Stimulated activated CD4-positive, alpha-beta T cell treated with anti-CD3 and anti-CD28 coated beads, Interleukin-1b, Interleukin-23, amount 100 ng/mL, for 48 hours (primary cell): ENCODE measurements at places on chromosomes 4 and X.

GRCh38 chr4:51932261-51932660 lies 87.9 kb downstream of the LRRC66 start:
- DNase-seq = no peak

DNA sequence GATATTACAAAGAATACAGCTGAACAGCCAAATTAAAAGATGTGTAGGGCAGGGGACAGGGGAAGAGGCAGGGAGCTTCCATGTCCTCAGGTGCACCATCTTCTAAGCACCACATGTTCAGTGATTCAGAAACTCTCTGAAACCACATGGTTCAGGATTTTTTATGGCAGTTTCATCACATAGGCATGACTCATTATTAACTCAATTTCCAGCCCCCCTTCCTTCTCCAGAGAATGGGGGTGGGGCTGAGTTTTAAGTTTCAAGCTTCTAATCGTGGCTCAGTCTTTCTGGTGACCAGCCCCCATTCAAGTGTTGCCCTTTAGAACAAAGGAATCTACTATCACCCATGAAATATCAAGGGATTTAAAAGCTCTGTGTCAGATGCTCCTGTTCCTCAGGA lies 317.8 kb upstream of the GALNT7 start:
- no peak for DNase-seq

GRCh38 chr4:55545641-55546505 lies 836 bp downstream of the CLOCK start:
- DNase-seq = peak; percentile 56

GRCh38 chr4:785332-786073 lies 40.4 kb downstream of the CPLX1 start:
- DNase-seq = no peak

DNA sequence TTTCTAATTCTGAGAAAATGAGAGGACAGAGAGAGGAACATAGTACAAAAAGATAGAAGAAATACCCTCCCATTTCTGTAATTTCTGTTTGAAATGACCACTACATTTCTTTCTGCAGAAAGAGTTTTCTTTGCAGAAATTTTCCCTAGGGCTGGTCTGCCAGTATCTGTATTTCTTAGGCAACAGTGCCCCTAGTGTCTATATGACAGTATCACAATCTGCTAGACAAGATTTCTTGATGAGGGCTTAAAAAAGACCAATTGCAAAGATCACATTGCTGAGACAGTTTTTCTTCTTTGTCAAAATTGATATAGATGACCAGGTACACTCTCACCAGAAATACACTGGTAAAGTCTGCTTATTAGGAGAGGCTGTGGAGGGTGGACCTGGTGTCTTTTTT lies 81.0 kb upstream of the ZDHHC15 start:
- DNase-seq = no peak

GRCh38 chr4:55546506-55546755 lies 278 bp downstream of the CLOCK start:
- DNase-seq = no peak

GRCh38 chr4:51918251-51918650 lies 75.3 kb downstream of the DCUN1D4 start:
- no peak for DNase-seq

DNA sequence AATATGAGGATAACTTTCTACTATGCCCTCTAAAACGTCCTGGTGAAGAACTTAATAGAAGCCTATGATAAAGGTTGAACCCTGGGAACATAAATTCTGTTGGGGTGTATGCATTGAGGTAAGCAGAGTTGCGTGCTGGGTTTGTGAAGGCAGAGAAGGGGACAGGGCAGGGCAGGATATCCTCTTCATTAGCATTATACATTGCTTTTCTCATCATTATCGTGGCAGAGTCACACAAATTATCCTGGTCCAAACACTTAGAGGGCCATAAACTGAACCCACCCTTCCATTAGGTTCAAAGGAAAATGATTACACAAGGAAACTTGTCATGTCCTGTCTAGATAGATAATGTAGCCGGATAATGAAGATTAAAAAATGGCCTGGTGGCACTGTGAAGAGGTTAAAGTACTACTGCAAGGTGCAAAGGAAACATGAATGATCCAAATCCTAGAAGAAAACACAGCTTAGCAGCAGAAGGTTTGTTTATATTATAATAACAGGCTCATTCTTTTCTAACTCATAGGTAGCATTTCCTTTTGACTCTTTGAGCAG lies 189.1 kb downstream of the SPCS3 start:
- DNase-seq = no peak

DNA sequence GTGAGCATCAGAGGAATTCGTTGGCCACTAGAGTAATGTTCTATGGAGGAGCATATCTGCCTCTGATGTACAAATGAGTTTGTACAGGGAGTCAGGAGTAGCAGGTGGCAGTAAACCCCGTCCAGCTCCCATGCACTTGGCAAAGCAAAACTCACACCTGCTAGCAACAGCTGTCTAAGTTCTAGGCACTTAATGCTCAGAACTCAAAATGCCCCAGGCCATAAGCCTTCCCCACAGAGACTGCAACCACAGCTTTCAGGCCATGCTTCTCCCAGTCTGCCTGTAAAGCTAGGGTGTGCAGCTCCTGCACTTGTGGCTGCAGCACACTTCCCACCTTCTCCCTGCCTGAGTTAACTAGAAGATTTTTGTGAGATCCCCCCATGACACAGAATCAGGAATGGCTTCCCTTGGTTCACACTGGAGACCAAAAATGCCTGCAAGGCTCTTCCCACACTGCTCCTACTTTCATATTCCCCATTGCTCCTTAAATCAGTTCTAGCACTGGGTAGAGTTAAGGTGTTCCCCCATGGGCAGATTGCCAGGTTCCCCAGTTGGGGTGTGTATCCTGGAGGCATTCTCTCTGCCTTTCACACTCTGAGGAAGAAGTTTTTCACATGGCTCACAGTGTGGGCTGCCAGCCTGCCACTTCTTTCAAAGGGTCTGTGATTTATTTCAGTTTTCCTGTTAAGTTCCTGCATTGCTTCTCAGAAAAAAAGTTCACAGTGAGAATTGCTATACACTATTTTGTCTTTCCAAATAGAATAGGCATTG lies 189.9 kb downstream of the STPG2 start:
- no peak for DNase-seq

- DNase-seq = peak; percentile 75
Measured at GRCh38 chrX:46325312-46325877, 219.8 kb downstream of the ZNF674 start.

DNA sequence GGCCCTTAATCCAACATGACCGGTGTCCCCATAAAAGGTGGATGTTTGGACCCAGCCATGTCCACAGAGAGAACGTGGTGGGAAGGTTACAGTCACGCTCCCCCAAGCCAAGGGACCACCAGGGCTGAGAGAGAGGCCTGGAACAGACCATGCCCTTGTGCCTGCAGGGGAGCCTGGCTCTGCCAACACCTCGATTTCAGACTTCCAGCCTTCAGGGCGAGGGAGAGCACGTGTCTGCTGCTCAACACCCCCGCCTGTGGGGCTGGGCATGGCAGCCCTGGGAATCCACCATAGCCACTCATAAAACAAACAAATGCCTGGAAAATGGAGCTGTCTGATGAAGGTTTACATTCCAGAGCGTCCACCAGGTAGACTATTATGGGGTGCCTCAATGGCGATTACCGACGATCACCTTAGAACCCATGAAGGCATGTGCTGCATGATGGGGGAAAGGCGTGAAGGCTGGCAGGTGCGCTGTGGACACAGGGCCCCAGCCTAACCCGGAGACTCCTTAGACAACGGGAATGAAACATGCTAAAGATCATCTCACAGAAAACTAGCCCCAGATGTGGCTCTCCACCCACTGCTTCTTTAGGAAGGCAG lies 42.3 kb upstream of the HMX1 start:
- DNase-seq = no peak

DNA sequence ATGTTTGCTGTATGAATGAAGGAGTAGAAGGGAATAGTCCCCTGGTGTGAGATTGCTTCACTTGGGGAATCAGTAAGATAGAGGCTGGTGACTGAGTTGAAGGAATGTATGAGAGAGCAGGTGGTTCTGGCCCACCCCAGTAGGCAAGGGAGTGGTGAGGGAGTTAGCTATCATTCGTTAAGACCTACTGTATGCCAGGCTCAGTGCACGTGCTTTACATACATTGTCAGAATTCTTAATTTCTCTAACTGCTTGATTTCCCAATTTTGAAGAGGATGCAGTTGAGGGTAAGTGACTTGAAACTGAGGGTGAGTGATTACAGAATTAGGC lies 700 bp downstream of the VMA21 start:
- no peak for DNase-seq

DNA sequence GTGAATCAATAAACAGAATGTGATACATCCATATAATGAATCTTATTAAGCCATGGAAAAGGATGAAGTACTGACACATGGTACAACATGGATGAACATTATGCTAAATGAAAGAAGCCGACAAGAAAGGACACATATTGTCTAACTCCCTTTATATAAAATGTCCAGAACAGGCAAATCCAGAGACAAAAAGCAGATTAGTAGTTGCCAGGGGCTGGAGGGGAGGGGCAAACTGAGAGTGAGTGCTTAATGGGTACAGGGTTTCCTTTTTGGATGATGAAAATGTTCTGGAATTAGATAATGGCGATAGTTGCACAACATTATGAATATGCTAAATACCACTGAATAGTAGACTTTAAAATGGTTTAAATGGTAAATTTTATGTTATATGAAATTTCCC lies 17.4 kb downstream of the ADGRG4 start:
- no peak for DNase-seq

- DNase-seq = peak; percentile 5
Measured at GRCh38 chrX:69093960-69094871, 71.0 kb downstream of the PJA1 start.

- DNase-seq = no peak
Measured at GRCh38 chrX:42070866-42071265, 147.5 kb upstream of the CASK start.

GRCh38 chr4:60463857-60464502 lies 736.1 kb upstream of the ADGRL3 start:
- no peak for DNase-seq

DNA sequence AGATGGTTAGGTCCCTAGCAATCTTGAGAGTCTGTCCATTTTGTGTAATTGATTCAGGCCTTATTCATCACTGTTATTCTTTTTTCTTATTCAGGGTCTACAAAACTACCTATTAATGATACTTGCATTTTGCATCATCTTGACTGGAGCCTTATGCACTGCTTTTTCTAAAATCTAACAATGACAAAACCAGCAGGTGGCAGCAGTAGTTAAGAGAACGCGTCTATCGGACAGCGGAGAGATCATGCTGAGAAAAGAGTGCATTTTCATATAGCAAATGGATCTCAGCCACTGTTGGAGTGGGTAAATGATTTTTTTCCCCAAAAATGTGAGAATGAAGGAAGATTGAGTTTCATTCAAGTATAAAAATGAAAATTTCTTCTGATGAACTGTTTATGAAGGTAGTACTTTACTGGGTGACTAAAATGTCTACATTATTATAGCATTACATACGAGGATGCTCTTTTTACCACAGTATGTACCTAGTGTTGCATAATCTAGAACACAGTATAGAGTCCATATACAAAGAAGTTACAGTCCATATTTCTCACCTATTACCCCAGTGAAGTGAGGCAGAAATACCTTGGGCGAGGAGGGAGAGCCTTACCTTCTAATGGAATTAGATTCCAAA lies 43.2 kb downstream of the TMEM144 start:
- DNase-seq = peak; percentile 22

DNA sequence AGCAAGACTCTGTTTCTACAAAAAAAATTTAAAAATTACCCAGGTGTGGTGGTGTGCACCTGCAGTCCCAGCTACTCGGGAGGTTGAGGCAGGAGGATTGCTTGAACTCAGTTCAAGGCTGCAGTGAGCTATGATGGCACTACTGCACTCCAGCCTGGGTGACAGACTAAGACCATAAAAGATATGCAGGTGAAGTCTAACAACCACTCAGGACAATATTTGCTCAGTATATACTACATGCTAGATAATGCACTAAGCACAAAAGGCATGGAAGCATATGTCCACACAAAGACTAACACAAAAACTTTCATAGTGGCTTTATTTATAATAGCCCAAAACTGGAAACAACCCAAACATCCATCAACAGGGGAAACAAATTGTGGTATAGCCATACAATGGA lies 57.7 kb upstream of the TXK start:
- no peak for DNase-seq

DNA sequence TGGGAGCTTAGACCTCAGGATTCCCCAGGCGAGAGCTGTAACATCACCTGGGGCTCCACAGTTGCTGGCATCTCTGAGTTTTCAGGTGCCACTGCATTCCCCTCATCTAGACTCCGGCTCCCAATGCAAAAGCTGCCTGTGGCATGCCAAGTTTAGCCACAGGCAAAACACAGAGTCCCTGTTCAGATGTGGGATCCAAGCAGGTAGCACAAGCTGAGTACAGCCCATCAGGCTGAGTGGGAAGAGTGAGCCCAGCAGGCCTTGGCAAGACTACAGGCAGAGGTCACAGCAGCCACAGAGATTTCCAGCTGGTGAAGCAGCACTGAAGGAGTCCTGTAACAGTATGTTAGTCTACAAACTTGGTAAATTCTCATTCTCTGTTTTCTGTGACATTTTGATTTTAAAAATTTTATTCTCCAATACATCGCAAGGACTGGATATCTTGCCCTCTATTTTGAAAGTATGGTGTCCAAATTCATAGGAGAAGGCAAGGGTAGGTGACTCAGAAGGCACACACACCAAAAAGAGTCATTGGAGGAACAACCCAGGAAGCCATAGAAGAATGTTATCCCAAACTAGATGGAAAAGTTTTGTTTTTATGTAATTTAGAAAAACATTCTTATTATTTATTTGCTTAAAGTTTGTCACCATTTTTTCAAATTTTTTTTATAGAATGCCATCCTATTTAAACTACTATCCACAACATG lies 13.6 kb upstream of the CXCL2 start:
- DNase-seq = no peak

GRCh38 chr4:59455751-59456150 lies 1744.4 kb upstream of the ADGRL3 start:
- DNase-seq = no peak

DNA sequence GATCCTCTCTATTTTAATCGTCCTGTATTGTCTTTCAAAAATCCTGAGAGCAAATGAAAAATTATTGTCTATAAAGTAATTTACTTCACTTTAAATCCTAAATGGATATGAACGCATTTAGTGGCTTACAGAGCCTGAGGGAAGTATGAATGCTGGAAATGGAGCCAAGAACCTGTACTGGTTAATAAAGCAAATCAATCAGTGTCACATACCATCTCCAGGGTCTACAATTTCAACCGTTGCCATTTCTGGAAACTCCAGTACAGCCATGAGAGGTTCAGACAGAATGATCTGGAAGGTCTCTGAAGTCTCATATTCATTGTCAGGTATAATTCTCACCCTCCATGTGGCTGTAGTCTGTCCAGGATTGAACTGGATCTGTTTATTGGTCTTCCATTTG lies 76.6 kb downstream of the FREM3 start:
- no peak for DNase-seq

DNA sequence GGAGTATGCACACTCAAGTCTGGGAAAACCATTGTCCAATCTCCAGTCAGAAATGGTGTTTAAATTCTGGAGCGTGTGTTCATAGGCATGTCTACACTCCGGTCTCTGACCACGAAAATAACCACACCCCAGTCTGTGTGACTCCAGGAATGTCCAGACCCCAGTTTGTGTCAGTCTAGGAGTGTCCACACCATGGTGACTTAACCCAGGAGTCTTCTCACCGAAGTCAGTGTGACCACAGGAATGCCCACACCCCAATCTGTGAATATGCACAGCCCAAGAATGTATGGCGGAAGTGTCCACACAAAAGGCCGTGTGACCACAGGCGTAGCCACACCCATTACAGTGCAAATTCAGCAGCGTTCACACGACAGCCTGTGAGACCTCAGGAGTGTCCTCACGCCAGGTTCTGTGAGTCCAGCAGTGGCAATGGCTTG lies 11.4 kb downstream of the FTSJ1 start:
- no peak for DNase-seq
